Karpas-422 (cell line): ENCODE measurements at places on chromosomes 11 and 22. TPM values are rescaled to one million over a fixed set of nuclear protein-coding genes. Genes with fewer than 3 reads are reported as not detected.

GRCh38 chr11:120749395-120749794 lies 237.8 kb downstream of the GRIK4 start:
- DNase-seq: no peak

DNA sequence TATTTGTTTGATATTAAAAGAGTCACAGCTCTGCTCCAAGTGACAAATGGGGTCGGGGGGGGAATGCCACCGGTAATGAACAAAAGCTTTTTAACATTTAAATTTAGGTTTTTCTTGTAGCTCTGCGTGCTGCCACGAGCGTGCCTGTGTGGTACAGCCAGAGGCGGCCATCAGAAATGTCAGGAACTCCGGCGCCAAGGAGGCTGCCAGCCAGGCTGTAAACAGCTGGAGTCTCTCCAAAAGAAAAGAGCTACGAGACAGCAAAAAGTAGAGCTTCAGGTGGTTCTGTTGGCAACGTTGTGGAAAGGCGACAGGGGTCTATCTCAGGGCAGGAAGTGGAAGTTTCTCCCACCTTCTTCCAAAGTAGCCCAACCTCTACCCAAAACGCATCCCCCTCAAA lies 532.8 kb downstream of the OPCML start:
- no peak for DNase-seq

GRCh38 chr11:16912692-16913111 lies 101.5 kb downstream of the PLEKHA7 start:
- no peak for DNase-seq

DNA sequence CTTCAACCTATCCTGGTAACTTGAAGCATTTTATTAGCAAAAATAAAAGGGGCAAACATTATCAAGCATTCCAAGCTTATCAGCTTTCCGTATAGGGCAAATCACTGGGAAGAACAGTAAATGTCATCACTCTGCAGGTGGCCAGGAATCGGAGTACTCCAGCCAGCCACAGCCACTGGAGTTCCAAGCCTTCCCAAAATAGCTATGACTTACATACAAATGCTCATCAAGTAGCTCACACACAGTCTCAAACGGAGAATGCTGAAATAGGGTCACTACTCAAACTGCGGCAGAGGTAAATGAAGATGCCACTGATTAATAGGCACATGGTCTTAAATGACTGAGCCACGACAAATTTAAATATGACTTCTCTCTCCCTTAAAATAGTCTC lies 2.1 kb downstream of the USP28 start:
- no peak for DNase-seq

DNA sequence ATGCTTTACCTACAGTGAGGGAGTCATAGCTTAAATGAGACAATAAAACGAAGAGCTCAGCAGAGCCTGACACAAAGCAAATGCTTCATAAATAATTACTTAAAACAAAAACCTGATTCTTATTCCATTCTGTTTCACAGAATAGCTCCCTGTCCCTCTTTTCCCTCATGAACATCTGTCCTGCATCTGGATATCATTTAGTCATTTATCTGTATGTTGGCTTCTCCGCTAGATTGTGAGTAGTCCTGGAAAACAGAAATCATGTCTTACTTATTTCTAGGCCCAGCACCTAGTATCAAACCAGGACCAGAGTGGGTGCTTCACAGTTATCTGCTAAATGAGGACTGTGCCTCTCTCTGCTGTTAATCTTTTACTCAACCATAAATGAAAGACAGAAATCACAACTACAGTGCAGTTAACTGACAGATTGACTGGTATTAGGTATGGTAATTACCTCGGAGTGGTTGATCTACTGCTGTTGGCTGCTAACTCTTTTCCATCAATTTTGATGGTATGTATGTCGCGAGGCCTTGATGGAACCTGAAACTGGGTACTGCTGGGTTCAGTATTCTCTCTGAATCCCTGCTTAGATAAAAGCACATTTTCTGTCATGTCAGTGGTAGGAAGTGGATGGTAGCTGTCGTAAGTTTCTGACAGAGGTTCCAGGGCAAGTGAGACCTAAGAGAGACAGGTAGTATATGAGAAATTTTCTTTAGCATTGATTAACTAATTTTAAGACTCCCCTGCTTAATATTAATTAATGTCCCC lies 31.5 kb downstream of the C2CD3 start:
- no peak for DNase-seq

DNA sequence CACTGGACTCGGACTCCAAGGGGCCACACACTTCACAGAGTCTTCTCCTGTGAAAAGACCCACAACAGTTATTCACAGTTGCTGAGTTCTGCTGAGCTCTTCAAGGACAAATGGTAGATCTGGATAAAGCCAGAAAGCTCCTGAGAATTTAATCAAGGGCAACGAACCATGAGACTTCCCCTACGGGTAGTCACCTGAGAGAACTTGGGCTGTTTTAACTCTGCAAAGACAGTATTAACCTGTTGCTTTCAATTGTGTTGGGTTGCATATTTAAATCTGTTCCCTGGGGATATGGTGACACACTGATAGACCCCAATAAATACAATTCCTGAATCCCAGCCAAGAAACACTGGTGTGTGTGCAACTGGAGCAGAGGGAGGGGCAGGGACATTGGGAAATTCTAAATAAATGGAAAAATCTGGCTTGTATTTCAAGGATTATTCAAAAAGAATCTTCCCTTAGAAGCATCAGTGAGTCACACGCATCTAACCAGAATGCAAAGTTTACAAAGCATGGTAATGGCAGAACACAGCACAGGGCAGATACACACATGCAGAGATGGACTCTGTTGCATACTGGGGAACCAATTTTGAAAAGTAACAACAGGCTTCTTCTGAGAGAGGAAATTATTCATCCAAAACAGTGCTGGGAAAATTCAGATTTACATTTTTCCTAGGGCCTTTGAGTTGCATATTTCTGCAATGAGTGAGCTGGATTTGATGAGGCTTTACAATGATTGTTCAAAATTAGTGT lies 4.0 kb downstream of the KCNJ1 start:
- DNase-seq: no peak

The MFRP gene
- not detected in 2 replicates for total RNA-seq

The PATE1 gene
- not detected in 2 replicates for total RNA-seq

The HPX gene
- 0.22 TPM in 1 of 2 replicates, not detected in the other for total RNA-seq
